ENCODE measurements at places on chromosomes 5 and 9.

DNA sequence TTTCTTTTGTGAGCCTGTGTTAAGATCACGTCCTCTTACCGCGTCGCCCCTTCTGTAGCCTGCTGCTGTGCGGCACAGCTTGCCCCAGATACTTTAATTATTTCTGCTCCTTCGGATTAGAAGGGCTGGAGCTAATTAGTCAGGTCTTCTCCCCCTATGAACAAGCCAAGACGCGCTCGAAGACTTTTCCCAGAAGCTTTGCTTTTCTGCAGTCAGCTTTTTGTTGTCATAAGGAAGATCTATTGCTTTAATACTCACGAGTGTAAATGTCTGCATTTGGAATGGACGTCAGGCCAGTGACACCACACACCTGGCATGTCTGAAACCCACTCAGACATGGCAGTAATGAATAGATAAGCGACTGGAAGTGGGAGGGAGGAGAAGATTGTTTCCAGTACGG, 37.0 kb downstream of the PRUNE2 start:
- no peak for DNase-seq

GRCh38 chr9:107907715-107908114, 418.1 kb upstream of the KLF4 start:
- DNase-seq, result no peak

DNA sequence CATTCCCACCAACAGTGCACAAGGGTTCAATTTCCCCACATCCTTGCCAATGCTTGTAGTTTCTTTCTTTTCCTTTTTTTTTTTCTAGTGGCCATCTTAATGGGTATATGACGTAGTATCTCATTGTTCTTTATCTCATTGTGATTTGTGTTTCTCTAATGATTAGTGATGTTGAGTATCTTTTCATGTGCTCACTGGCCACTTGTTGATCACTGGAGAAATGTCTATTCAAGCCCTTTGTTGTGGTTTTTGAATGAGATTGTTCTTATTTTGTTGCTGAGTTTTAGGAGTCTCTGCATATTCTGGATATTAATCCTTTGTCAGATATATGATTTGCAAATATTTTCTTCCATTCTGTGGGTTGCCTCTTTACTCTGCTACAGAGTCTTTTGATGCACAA, 1.6 kb upstream of the TMED9 start:
- DNase-seq, result no peak

DNA sequence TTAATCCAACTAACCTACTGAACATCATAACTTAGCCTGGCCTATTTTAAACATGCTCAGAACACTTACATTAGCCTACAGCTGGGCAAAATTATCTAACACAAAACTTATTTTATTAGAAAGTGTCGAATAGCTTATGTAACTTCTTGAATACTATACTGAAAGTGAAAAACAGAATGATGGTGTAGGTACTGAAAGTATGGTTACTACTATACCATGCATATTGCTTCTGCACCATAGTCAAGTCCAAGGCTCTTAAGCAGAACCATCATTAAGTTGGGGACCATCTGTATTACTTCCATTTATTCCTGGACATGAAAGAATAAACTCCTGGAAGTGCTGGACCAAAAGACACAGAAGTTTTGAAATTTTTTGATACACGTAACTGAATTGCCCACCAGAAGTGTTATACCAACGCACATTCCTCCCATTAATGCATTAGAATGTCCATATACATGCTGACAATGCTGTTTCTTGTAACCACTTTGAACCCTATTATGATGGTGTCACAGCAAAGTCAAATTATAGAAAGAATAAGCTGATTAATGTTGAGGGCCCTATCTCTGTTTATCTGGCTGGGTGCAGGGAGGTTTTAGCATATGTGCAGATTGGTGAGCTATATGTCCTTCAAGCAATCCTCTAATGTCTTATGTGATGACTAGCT, 375.7 kb downstream of the ACTL7B start:
- DNase-seq, result no peak

DNA sequence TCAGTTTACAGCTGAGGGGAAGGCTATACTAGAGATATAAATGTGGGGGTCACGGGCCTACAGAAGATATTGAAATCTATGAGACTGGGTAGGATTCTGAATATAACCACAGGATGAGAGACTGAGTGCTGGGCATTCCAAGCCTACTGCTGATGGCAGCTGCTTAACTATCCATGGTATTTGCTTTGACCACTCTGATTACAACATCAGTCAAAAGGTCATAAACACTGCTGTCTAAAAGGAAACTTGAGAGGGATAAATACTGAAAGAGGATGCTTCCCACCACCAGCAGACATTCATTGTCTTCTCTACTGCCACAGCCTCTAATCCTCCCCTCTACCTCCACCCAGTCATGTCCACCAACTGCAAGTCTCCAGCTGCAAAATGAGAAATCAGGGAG, 3.8 kb downstream of the ZNF622 start:
- no peak for DNase-seq

DNA sequence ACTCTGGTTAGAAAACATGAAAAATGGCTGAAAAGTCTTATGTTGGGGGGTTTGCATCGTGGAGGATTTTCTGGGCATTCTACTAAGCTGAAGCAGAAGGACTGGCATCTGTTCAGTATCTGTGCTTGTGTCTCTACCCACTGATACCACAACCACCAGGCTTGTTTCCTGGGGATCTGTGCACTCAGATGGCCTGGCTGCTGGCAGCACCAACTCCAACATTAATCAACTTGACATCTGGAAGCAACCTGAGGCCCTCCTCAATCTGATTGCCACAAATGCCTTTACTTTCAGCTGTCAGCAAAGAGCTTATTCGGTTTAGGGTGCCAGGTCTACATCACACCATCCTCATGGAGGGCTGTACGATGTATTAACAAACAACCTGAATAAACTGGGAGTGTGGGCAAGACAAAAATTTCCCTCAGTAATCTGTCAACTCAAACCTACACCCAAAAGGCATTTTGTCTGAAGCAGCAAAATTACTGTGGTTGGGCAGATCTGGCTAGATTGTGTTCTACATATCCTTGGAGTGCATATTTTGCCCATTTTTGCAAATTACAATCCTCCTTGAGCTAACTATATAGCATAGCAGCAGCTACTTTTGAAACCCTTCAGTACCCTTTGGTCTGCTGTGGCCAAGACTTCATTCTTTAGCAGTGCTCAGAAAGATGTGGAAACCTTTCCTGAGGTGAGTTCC, 74.6 kb downstream of the FOXD1 start:
- no peak for DNase-seq

GRCh38 chr9:136572003-136572827, 26.4 kb upstream of the NOTCH1 start:
- DNase-seq, result no peak

- DNase-seq, result no peak
Observed at GRCh38 chr9:98328770-98329169, 73.3 kb upstream of the TBC1D2 start.

DNA sequence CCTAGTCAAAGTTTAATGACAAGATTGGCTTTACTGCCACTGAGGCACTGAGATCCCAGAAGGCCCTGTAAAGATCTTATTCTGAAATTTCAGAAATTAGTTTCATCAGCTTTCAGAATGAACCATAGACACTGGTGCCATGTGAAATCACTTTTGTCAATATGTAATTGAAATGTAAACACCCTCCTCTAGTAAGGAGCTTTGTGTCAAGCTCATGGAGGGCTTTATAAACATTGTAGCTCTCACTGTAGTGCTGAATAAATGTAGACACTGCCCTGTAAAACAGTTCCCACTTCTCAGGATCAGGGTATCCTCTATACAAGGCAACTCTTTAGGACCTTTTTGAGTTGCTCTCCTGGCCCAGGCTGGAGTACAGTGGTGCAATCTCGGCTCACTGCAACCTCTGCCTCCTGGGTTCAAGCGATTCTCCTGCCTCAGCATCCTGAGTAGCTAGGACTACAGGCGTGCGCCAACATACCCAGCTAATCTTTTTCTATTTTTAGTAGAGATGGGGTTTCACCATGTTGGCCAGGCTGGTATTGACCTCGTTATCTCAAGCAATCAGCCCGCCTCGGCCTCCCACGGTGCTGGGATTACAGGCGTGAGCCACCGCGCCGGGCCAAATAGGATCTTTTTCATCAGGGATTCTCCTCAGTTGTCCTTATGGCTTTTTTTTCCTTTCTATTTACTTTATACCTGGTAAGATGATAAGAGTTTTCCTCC, 1823.9 kb upstream of the CDH9 start:
- DNase-seq, result no peak

- no peak for DNase-seq
Observed at GRCh38 chr5:61999371-61999770, 306.6 kb upstream of the KIF2A start.

GRCh38 chr9:81182431-81182830, 506.9 kb downstream of the TLE1 start:
- DNase-seq, result no peak

DNA sequence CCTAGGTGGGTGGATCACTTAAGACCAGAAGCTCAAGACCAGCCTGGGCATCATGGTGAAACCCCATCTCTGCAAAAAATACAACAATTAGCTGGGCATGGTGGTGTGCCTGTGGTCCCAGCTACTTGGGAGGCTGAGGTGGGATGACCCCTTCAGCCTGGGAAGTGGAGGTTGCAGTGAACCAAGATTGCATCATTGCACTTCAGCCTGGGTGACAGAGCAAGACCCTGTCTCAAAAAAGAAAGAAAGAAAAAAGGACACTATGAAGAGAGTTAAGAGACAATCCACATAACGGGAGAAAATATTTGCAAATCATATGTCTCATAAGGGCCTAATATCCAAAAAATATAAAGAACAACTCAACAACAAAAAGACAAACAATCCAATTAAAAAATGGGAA, 57.9 kb downstream of the NDST1 start:
- DNase-seq, result no peak

DNA sequence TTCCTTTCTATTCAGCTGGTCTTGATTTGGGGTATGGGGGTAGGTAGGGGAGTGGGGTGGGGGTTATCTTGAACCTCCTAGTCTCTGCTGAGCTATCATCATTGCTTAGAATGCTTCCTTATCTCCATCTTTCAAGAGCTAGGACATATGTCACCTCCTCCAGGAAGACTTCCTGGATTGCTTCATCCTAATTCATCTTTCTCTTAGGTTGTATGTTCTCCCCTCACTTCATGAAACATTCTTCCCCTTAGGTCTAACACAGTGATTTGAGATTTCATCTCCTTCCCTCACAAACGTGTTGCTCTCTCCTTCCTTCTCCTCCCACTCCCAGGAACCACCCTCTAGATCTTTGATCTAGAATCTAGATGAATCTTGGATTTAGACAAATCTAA, 2.4 kb upstream of the SYNPO start:
- no peak for DNase-seq

GRCh38 chr9:137918331-137919094, 40.9 kb downstream of the CACNA1B start:
- peak; percentile 55 for DNase-seq

DNA sequence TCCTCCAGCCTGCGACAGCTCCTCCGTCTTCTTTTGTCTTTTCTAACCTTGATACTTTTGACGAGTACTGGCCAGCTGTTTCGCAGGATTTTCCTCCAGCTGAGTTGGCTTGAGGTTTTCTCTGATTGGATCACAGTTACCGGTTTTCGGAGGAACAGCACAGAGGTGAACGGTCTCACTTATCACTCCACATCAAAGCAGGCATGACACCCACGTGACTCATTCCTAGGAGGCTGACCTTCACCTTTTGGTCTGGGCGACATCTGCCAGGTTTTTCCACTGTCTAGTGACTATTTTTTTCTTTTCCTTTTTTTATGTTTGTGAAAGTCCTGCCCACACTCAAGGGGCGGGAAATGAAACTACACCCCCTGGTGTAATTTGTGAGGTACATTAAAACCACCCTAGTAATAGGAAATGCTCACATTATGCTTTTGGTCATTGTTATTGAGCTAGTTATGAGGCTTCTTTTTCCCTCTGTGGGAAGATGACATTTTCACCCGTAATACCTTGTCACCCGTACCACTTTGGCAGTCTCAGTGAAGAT, 319.2 kb downstream of the GADD45G start:
- DNase-seq, result no peak

- no peak for DNase-seq
Observed at GRCh38 chr5:170846416-170846815, 15.4 kb upstream of the RANBP17 start.

- no peak for DNase-seq
Observed at GRCh38 chr5:34531751-34532360, 124.3 kb upstream of the RAI14 start.

GRCh38 chr9:134683714-134684374, 42.2 kb downstream of the COL5A1 start:
- no peak for DNase-seq

DNA sequence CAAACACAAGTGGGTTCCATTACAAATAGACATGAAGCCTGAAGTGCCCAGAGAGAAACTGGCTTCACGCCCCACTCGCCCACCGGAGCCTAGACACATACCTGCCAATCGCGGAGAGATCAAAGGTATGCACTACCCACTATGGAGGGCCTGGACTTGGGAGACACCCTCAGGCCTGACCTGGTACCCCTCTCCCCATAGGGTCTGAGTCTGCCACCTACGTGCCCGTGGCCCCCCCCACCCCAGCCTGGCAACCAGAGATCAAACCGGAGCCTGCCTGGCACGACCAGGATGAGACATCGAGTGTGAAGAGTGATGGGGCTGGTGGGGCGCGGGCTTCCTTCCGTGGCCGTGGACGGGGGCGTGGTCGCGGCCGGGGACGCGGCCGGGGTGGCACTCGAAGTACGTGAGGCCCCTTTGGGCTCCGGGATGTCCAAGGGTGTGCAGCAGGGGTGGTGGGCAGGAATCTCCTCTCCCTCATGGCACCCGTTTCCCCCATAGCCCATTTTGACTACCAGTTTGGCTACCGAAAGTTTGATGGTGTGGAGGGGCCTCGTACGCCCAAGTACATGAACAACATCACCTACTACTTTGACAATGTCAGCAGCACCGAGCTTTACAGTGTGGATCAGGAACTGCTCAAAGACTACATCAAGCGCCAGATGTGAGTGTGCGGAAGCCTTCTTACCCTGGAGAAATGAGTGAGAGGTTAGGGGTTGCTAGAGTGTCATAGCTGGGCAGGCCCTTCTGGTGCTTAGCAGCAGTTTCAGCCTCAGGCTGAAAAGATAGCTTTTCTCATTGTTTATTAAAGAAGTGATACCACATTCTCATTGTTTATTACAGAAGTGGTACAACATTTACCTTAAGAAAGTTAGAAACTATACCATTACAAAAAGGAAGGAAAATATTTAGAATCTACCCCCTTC, 38.7 kb downstream of the LARP1 start:
- DNase-seq, result no peak

- no peak for DNase-seq
Observed at GRCh38 chr5:134784946-134785620, 26.5 kb downstream of the DDX46 start.

- no peak for DNase-seq
Observed at GRCh38 chr5:144778561-144778960, 607.9 kb downstream of the KCTD16 start.

DNA sequence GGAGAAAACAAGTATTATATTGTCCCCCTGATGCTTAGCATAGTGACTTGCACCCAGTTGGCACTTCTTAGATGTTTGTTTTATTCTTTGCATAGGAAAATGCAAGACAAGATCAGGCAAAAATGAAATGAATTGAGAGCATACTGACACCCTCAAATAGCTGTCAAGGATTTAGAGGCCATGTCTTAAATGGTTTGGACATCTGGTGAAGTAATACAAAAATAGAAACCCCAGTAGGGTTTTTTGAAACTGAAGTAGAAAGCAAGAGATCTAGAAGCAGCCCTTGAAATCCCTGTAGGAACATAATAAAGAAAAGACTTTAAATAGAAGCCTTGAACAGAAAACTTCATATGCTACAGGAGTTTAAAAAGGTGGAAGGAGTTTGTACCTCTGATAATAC, 174.3 kb downstream of the ANXA1 start:
- DNase-seq, result no peak

GRCh38 chr9:69104830-69105527, 69.1 kb upstream of the TJP2 start:
- DNase-seq, result no peak
